ENCODE measurements at places on chromosomes 3 and 15.

DNA sequence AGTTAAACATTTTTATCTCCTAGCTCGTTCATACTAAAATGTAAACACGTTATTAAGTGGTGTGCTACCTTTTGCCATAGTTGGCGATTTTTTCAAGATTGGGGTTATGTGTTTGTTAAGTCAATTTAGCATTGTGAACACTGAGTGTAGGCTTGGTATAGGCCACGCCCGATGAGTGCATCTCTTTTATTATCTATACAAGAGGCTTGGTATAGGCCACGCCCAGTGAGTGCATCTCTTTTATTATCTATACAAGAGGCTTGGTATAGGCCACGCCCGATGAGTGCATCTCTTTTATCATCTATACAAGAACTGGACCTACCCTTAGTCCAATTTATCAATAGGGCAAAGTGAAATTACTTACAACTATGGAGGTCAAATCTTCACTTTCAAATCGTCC, 70.4 kb downstream of the NIPA2 start:
- DNase-seq = no peak

DNA sequence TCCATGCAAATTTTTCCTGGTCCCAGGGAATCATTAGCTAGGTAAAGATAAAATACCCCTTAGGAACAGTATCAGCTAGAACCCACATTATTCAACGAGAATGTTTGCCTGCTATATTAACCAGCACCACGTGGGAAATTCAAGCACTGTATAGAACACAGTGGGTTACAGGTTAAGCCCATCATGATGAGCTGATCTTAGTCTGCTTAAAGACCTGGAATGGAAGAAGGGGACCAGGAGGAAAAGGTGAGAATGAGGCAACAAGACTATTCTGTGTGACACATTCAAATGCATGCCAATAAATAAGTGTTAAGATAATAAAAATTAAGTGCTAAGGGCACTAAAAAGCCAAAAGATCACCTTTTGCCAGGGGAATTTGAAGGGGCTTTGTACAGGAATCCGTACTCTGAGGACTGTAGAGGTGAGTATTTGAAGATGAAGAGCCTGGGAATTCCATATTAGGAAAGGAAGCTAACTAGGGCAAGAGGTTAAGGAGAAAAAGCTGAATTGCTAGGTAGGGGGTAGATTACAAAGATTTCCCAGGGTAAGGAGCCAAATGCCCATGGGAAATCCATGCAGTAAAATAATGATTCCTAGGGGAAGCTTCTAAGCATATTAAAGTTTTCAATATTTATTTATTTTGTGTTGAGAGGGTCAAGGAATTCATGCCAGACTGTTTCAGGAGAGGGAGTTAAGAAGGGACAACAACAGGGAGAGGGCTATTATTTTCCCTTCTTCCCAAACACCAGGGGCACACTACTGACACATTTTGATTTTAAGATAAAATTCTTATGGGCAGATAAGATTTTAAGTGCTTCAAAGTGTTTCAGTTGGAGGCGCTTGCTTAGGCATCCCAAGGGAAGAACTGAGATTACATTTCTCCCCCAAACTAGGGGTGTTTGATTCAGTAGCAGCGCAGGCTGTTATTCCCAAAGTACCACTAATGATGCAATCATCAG, 2.3 kb upstream of the MED12L start:
- DNase-seq = no peak

DNA sequence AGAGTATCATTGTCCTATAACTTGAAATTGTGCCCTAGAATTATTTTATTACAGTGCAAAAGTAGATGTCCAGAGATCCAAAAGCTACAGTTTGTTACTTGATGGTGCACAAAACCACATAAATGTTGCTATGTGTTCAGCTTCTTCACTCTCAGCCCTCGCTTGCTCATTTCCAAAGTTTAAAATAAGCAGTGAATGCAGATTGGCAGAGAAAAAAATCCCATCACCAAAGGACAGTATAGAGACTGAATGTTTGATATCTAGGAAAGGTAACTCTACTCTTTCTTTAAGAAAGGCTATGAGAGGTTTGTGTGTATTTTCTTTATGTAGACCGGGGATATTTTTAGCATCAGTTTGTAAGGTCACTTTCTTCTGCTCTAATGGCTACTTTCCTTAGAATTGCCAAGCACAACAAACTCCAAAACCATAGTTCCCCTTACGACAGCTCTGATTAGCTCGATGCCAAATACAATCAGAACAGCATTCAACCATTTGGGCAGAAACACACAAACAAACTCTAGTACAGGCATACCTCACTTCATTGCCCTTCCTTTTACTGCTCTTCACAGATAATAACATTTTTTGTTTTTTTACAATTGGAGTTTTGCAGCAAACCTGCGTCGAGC, 164.1 kb upstream of the CCDC54 start:
- no peak for DNase-seq

DNA sequence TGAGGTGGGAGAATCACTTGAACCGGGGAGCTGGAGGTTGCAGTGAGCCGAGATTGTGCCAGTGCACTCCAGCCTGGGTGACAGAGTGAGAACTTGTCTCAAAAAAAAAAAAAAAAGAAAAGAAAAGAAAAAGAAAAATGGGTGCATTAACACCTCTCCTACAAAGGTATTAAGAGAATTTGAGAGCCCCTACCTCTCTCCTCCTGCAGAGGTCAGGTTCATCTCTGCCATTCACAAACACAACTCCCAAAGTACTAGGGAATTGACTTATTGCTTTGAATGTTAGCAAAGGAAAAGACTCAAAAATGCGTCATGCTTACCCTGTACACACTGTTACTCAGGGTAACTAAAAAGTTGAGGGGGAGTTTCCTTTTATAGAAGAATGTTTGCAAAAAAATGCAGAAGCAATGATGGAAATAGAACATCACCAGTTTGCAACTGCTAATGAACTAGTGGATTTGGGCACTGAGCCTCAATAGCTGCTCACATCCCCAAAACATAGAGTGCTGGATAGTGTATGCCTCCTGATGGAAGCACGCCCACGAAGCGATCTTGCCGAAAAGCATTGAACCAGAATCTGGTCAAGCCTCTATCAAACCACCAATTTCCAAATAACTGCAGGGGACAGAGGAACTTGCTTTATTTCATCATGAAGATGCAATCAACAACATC, 15.5 kb upstream of the LYZL4 start:
- no peak for DNase-seq

DNA sequence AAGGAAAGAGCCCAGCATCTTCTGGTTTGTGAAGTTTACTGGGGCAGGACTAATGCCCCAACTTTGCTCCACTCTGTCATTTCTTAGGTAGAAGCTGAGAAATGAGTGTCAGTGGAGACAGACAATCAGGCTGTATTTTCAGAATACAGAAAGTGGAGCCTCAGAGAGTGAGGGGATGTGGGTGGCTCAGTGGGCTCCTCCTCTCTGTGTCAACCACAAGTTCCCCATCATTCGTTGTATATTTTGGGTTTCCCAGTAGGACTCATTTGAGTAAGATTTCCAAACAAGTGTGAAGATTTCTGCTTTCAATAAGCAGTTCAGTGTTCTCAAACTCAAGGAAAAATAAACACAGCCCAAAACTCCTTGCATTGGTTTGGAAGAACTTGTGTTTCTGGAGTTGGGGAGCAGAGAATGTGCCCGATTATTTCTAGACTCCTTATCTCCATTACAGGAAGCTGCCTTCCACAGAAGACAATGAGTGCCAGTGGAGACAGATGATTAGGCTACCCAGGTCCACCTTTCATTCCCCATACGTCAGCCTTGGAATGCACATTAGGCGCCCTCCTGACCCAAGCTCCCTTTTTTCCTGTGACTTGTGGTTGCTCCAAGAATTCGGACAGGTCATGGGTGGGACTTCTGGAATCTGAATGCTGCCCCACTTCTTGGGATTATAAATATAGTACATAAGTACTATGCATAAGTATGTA, 792.1 kb upstream of the LMCD1 start:
- no peak for DNase-seq

- no peak for DNase-seq
Observed at GRCh38 chr15:32957219-32957618, 237.3 kb downstream of the FMN1 start.

DNA sequence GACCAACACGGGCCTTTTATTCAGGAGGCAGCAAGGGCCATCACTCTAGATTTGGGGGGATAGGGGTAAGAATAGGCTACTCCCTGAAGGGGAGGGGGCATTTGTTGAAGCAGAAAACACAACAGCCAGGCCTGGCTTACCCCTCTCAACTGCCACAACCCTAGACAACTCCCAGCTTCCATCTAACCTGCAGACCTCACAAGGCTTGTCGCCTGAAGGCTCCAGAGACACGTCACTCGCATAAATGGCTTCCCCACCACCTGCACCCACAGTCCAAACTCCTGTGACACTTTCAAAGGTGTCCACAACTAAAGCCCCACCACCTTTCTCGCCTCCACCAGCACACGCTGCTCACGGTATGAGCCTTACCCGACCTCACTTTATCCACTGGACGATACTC, 14.9 kb downstream of the POLG start:
- DNase-seq = no peak

- no peak for DNase-seq
Observed at GRCh38 chr3:153282355-153282754, 120.3 kb downstream of the RAP2B start.

DNA sequence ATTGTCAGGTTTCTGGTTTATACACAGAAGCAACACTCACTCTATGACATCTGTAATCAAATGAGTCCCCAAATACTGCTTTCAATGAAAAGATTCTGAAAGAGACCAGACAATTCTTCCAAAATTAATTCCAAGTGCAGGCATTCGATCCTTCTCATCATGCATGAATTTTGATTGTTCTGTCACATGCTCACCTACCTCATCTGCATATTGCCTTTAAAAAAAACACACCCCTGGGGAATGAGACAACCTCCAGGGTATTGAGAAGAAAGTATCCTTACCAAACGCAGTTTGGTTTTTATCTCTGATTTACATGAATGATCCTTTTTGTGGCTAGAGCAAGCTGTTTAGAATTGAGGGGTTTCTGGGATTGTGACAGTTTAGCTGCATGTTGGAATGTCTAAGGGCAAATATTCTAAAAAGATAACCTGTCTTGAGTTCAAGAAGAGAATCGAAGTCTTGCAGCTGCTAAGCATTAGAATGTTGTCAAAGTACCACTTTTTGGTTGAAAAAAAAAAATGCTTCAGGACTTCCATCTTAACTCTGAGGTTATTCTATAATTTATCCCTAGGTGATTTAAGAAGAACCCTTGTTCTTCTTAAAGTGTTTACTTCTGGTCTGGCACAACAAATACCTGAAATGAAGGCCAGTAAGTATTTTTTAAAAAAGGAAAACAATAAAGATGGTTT, 653.1 kb downstream of the RBMS3 start:
- DNase-seq = no peak

GRCh38 chr15:68983961-68984481, 30.5 kb upstream of the NOX5 start:
- no peak for DNase-seq

- no peak for DNase-seq
Observed at GRCh38 chr3:160027541-160028195, 39.0 kb downstream of the IL12A start.

GRCh38 chr3:119937229-119937628, 155.3 kb downstream of the NR1I2 start:
- DNase-seq = no peak

DNA sequence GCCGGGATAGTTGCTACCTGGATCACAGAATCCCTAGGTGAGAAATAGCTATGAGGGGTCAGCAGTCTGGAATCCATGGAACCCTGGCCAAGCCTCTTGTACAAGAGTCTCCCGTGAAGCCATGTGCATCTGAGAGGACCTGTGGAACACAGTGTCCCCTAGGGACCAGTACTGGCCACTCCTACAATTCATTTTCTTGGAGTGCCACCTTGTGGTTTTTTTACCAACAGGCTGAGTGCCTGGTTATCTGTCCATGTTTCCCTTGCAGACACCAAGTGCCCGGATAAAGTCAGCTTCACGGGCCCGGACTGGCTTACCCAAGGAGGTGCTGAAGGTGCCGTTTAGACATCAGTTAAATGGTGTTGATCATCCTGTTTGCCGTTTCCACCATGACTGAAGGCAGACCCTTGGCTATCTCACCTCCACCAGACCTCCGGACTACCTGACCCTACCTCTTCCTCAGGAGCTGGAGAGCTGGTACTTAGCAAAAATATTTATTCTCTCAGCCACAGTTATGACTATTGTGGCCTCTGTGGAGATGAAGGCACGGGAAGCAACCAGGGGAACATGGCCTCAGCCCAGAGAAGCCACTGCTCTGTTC, 93.9 kb downstream of the RBPMS2 start:
- peak; percentile 35 for DNase-seq

- DNase-seq = no peak
Observed at GRCh38 chr15:78345396-78346125, 5.4 kb downstream of the CRABP1 start.

DNA sequence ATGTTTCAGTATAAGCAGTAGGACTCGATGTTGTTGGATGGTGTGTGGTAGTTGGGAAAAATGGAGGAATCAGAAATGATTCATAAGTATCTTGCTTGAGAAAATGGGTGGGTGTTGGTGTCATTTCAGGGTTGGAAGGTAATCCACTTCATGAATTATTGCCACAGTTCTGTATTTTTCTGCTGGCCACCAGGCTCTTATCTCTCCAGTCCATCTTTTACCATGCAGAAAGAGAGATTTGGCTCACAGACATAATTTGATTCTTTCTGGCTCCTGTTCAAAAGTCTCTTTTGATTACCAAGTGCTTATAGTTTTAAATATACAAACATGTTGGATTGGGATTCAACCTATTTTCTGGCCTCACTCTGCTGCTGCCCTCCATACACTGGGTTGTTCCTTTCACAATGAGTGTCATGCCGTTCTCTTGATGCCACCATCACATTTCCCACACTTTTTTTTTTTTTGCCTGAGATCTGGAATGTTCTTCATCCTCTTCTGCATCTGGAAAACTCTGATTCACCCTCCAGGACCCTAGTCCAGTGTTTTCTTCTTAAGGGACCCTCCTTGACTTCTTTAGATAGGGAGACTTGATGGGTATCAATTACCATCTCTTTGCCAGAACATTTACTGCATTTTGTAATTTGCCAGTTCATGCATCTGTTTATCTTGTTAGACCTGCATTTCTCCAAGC, 69.4 kb upstream of the GAP43 start:
- no peak for DNase-seq

DNA sequence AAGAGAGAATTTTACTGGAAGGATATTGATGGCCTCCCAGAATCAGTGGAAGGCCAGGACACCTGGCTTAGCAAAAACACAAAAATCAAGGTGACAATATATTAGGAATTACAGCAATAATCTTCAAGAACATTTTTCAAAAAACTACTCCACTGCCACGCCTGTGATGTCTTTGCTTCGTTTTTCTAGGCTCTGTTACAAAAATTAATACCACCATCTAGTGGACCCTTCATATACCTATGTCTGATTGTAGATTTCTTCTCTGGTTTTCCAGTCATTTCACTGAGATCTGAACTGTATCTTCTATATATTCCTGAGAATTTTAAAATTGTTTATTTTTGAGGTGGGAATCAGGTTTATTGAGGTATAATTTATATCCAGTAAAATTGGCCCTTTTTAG, 5.6 kb upstream of the SLC33A1 start:
- DNase-seq = peak; percentile 56

GRCh38 chr15:66891776-66892175, 173.6 kb upstream of the SMAD3 start:
- DNase-seq = no peak

- DNase-seq = no peak
Observed at GRCh38 chr3:194133661-194134230, 2.2 kb upstream of the HES1 start.
